ENCODE measurements at places on chromosomes 1 and 21.

DNA sequence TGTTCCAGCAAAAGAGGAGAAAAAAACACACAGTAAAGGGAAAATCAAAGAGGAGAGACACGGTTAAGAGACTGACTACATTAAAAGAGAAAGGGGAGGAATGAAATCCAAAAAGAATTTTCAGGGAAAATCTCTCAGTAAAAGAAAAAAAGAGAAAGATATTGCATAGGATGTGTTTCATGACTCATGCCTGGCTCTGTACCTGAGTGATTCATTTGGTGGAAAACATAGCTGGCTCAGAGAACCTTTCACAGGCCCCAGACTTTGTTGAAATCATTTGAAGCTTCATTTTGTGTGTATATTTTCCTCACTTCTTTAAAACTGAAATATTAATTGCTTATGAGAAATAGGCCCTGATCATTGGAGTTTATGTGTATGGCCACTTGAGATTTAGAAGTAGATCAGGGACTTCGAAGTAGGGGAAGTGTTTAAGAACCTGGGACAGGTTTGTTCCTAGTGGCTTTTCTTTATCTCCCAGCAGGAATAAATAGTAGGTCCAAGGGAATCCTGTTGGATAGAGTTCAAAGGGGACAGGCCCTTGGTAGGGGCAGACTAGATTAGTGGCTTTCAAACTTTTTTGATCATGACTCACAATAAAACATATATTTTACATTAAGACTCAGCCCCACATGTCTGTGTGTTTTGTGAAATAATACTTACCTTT, 239.1 kb upstream of the SGIP1 start:
- no peak for DNase-seq

DNA sequence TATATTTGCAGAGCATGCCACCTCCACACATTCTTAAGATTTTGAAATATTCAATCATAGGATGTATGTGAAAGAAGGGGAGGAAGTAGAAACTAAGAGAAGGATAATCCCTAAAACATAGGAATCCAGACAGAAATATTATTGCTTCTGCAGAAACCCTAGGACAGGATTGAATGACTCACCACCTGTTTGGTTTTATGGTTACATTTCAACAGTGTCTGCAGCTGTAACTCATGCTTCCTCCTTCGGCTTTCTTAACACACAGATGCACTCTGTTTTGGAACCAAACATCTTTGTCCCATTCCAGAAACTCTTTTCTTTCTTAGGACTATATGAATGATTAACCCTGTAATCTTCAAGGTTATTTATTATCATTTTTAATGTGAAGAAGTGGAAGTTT, 20.7 kb downstream of the RGS7 start:
- DNase-seq, result no peak

DNA sequence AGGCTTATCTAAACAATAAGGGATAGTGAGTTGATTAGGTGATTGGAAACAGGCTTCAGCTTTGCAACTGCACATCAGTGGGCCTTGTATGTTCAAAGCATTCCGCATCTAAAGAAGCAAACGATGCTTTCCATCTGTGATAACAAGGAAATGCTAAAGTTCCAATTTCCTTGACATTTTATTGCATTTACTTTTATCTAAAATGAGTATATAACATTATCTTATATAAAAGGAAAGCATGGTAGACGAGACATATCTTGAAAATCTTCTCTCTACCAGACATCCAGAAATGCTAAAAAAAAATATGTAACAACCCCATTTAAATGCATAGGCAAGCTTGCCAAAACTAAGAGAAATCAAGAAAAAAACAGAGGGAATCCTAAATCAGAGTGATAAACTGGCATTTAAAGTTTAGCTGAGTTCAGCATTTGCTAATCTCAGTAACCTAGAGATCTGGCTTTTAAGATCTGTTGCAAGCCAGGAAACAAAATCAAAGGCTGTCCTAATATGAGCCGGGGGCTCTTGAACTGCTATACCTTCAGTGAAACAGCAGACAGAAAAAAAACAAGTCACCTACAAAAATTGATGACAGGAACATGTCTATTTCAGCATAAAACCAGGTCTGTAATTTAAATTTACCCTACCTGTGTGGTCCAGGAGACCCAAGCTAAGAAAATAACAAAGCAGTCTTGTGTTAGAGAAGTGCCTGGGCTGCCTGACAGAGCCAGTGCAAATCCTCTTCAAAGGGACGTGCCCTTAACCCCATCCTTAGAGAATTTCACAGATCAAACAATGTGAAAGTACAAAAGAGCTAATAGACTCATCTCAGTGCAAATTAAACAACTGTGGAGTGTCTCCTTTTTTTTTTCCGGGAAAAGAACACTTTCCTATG, 3.1 kb upstream of the RGS13 start:
- DNase-seq, result no peak

GRCh38 chr1:9761855-9762254, 61.9 kb downstream of the CLSTN1 start:
- DNase-seq, result no peak

GRCh38 chr1:200478945-200479558, 69.2 kb upstream of the ZNF281 start:
- no peak for DNase-seq

- peak; percentile 55 for DNase-seq
Measured at GRCh38 chr1:244836135-244836521, 670 bp downstream of the COX20 start.

DNA sequence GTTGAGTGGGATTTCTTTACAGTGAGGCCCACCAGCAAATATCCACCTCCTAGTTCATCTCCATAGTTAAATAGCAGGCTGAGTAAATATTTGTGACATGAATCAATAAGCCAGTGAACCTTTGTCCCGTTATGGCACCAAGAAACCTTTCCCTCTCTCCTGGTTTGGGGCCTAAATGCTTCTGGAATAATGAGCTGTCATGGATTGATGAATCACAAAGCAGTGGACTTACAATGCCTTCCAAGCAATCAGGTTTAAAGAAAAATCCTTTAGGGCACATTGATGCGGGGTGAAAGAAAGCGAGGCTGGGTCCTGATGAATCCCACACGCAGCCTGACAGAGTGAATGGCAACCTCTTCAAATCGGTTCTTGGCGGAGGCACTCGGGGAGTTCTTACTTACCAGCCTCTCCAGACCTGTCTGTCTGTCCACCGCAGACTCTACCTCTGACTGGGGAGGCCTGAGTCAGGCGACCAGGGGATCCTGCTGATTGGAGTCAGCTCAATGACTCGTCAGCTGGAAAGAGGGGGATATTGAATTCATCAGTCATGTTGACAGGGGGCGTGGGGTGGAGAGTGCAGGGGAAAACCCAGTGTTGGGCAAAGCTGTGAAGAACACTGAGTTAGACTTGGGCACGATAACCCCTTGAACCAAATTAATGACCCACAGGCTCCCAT, 247.3 kb downstream of the PLPP3 start:
- no peak for DNase-seq
